ENCODE measurements at places on chromosomes 7 and 10.

GRCh38 chr7:136667584-136667983 is 200.9 kb upstream of the CHRM2 start:
- no peak for DNase-seq

DNA sequence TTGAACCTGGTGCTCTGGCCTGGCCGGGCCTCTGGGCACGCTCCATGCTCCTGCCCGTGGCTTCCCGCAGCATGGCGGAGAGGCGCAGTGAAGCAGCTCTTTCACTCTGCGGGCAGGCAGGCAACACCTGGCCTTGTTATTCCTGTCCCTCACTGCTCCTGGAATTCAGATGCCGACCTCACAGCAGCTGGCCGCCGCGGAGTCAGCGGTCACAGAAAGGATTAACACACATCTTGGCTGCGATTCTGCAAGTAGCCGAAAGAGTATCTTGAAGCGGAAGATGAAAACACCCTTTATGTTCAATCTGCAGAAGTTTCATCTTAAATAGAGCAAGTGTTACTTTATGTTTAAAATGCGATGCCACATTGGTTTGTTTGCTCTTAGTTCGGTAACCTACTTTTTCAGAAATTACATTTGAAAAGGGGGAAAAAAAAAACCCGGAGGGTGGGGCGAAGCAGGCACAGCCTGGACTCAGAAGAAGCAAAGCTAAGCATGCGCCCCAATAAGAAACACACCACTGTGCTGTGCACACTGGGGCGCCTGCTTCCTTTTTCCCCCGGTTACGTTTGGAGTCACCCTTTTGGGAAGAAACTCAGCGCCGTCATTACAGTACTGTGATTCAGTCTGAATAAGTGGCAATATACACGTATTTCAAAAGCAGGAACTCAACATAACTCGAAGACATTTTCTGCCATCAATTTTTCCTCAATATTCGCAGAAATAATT is 42.3 kb downstream of the BRI3 start:
- DNase-seq, result no peak

DNA sequence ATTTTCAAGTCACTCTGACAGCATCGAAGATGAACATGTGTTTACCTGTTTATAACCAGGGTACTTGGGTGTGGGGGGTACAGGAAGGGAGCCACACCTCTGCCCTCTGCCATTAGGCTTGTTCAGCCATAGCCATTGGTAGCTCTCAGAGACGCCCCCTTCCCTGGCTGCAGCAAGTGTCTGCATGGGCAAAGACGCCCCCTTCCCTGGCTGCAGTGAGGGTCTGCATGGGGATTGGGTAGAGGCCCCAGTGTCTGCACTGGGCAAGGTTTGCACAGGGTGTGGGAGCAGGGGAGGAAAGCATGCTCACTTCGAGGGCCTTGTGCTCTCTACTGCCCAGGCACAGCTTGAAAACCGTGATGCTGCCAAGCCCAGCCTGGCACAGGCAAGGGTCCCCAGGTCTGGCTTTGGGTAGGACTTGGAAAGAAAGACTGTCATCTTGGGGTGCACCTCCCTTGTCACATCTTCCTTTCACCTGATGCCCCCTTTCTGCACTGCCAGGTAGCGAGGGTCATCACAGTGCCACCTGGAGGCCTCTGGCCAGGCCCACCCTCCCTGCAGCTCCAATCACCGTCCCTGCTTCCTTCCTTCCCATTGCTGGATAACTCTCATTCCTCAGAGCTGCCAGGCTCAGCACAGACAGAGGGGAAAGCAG is 3.7 kb downstream of the TMEM225B start:
- no peak for DNase-seq

GRCh38 chr7:2421943-2422310 is 18.5 kb downstream of the CHST12 start:
- DNase-seq, result no peak

DNA sequence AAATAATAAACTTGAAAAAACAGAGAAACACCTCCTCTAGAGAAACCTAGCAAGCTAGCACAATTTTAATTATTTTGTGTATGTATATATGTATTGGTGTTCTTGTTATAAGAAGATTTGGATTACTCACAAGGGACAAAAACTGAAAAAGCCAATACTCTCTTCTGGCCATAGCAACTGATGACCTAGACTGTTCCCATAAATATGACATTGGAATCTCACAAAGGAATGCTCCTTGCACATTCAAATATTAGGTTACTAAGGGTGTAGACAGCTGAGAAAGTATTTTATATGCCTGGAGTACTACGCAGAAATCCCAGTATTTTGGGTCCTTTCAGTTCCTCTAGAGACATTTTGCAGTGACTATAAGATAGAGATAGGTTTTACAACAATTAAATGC is 279.4 kb downstream of the FZD1 start:
- no peak for DNase-seq

DNA sequence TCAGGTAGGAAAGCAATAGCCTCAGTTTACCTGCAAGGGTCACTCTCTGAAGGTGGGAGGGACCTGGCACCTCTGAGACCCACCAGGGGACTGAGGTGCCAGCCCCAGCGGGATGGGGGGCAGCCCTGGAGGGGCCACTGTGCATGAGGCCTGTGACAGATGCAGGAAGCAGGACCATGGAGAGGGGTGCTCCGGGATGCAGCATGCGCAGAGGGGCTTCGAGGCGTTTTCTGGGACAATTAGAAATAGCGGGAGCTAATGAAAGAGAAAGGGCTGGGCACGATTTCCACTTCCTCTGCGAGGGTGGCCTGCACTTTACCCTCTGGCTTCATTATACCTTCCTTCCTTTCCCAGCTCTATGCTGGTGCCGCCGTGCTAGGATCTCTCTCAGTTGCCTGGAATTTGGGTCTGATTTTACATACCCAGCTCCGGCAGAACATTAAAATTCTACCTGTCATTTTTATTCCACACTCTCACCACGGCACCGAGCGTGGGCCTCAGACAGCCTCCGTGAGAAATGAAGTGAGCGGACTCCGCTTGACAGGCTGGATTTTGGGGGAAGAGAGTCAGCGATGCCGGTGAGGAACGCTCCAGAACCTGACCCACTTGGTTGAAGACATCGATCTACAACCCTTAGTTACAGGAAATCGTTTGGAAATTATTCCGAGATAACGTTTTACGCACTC is 333.9 kb upstream of the PFKP start:
- DNase-seq, result no peak

DNA sequence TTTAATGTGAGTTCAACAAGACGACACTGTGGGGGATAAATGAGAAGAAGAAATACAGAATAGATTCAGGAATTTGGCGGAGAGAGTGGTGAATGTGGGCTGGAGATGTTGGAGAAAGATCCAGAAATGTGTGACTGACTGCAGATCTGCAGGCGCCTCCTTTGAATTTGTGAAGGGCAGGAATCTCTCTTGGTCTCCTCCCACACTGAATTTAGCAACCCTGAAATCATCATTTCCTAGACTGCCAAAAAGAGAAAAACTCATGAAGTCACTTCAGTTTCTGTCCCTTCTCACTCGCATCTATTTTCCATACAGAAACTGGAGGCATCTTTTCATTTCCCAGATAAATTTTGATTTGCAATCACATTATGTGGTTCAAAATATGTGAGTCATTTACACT is 128.7 kb downstream of the GNAI1 start:
- DNase-seq, result no peak

DNA sequence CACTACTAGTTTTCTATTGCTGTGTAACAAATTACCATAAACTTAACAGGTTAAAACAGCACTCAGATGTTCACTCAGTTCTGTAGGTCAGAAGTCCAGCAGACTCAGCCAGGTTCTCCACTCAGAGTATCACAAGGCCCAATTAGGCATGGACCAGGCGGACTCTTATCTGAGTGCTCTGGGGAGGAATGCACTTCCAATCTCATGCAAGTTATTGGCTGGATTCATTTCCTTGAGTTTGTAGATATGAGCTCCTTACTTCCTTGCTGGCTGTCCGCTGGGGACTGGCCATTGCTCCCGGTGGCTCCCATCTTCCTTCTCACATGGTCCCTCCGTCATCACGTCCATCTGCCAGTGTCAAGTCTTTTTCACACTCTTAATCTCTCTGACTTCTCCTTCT is 137.0 kb upstream of the PRR15 start:
- no peak for DNase-seq

- no peak for DNase-seq
Observed at GRCh38 chr7:10205696-10206095, 768.0 kb upstream of the PHF14 start.

DNA sequence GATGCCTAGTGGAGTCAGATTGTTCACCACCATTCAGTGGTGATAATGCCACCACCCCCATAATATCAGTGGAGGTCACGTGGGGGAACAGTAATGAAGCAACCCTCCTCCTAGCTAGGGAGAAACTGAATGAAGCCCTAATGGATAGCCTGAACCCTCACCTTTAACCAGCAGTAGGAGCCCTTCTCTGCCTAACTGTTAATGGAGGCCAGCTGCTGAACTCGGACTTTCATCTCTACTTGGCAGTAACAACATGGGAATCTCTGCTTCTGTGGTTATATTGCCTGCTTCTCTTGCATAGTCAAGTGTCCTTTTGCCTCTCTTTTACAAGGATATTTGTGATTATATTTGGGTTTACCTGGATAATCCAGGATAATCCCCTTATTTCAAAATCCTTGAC is 1097.9 kb downstream of the REEP3 start:
- DNase-seq, result no peak

GRCh38 chr7:155953781-155954549 is 141.7 kb upstream of the SHH start:
- no peak for DNase-seq

Data from GM18507 (cell line).